DMS 273 treated with DMSO at 0.1 percent for 48 hours (cell line): ENCODE measurements at places on chromosomes 5 and 9.
A peak's percentile ranks its signal among the peaks of the same experiment; 100 is the strongest.

DNA sequence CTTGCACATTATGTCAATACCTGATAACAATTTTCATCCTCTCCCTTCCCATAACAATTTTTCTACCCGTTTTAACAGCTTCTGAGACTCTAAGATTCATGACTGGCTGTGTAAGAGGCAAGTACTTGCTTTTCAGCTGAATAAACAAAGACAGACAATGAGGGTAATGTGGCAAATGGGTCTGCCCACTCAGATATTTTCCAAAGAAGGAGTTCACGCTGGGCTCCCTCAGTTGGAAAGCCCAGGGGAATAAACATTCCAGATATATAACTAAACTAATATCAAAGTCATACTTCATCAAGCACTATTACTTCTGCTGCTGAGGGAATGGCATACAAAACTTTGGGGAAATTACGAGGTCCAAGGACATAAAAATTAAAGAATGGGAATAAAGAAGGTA lies 24.4 kb downstream of the MEGF9 start:
- DNase-seq = no peak

DNA sequence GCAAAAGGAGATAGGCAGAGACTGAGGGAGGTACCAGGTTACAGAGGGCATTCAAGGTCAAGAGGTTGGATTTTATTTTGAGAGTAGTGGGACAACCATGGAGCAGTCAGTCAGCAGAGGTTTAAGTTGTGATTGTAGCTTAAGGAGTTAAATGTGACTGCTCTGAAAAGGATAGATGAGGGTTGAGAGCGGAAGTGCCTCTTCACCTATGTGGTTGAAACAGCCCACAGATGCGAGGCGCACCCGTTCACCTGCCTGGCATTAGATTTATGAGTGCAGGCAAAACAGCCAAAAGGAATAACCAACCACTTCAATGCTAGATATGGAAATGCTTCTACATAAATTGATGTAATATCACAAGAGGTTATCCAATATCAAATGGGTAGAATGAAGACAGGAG lies 8.4 kb downstream of the ZNF474 start:
- DNase-seq = no peak

DNA sequence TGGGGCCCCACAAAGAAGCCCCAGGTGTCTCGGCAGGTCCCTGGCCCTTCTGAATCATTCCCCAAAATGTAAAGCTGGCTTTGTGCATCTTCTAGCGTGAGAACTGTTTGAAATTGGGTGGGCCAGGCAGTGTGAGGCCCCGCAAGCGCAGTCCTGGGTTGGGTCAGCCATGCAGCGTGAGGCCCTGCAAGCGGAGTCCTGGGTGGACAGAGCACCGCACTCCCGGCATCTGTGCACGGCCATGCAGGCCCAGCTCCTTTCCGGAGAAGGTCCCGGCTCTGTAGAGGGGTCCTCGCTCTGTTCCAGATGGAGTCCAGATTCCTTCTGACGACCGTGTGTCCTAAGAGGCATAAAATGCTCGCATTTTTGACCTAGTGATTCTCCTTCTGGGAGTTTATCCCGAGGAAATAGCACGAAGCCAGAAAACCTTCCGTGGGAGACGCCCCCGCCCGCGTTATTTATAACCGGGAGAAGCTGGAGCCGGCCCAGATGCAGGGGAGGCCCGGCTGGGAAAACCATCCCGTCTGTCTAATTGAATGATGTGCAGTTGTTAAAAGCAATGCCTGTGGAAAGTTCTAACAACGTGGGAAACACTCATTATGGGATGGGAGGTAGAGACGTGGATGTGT lies 19.4 kb upstream of the NOTCH1 start:
- DNase-seq = no peak

DNA sequence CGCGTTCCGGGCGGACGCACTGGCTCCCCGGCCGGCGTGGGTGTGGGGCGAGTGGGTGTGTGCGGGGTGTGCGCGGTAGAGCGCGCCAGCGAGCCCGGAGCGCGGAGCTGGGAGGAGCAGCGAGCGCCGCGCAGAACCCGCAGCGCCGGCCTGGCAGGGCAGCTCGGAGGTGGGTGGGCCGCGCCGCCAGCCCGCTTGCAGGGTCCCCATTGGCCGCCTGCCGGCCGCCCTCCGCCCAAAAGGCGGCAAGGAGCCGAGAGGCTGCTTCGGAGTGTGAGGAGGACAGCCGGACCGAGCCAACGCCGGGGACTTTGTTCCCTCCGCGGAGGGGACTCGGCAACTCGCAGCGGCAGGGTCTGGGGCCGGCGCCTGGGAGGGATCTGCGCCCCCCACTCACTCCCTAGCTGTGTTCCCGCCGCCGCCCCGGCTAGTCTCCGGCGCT lies at the start of gene DAPK1:
TSS of gene DAPK1 (plus strand) at position 264 of the 442 bp plus-strand sequence. CDS start 1,211 bp downstream, outside the sequence.
- no peak for DNase-seq

DNA sequence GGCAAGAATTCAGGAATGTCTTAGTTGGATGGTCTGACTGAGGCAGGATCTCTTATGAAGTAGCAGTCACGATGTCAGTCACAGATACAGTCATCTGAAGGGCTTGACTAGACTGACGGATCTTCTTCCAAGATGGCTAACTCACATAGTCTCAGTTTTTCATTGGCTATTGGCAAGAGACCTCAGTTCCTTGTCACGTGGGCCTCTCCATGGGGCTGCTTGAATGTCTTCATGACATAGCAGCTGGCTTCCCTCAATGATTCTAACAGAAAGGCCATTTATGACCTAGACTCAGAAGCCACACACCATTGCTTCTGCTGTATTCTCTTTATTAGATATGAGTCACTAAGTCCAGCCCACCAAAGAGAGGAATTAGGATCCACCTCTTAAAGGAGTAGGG lies 4.7 kb downstream of the APC start:
- DNase-seq = no peak

- no peak for DNase-seq
Measured at GRCh38 chr9:37198831-37199230, 78.5 kb downstream of the ZCCHC7 start.

DNA sequence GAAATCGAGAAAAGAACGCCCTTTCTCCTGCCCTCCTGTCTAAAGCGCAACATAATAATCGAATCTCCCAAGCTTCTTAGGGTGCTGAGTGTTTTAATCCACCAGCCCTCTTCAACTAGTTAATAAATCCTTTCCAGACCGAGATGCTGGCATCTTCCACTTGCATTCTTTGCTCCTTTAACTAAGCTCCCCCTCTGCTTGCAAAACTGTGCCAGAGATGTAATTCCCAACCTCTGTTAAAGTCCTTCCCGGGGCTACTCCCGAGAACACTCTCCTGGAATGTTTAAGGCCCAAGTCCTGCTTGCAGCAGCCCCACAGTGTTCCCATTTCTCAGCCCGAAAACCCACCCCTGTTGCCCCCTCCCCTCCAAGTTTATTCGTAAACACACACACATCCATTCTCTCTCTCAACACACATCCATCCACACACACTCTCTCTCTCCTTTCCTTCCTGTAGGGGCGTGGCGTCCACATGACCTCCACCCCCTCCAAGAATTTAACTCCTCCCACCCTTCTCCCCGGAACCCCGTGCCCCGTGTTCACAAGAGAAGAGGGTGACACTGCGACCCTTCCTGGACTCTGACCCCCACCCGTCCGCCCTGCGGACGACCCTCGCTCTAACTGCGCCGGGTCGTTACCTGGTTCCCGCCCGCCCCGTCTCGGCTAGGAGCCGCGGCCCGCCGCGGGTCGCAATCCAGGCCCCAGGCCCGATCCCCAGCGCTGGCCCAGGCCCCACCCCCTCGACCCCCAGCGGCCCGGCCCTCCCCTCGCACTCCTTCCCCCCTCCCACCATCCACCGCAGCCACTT lies 7.0 kb upstream of the MGAT1 start:
- peak; percentile 77 for DNase-seq

DNA sequence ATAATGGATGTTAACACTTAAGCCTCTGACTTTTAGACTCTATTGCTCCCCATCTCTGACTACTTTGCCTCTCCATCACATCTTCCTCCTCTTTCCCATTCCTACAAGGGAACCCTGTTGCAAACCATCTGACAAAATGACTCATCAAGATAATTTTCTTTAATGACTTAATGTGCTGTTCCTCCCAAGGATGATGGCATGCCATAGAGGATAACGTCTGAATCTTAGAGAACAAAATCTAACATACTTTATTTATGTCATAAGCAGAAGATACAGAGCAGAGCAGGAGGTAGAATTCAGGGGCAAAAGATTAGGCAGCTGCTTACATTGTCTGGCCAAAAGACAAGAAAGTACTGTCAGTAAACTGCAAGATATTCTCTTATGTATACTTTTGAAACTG lies 76.8 kb downstream of the FGF10 start:
- DNase-seq = no peak

DNA sequence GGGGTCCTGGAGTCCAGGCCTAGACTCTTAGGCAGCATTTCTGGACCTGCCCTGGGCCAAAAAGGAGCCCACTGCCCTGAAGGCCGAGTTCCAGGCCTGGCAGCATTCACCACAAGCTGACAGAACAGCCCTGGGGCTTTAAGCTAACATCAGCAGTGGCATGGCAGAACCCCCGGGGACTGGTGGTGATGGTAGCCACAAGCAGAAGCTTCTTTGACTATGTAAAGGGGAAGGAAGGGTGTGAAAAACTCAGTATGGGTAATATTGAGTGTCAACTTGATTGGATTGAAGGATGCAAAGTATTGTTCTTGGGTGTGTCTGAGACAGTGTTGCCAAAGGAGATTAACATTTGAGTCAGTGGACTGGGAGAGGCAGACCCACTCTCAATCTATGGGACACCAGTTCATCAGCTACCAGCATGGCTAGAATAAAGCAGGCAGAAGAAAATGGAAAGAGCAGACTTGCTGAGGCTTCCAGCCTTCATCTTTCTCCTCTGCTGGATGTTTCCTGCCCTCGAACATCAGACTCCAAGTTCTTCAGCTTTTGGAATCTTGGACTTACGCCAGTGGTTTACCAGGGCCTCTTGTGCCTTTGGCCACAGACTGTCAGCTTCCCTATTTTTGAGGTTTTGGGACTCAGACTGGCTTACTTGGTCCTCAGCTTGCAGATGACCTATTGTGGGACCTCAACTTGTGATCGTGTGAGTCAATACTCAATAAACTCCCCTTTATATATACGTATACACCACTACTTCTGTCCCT lies 661.0 kb upstream of the C9orf72 start:
- no peak for DNase-seq

GRCh38 chr9:36163786-36164170 lies 5.4 kb upstream of the CCIN start:
- peak; percentile 46 for DNase-seq

- DNase-seq = no peak
Measured at GRCh38 chr9:90306158-90306557, 336.5 kb downstream of the DIRAS2 start.

DNA sequence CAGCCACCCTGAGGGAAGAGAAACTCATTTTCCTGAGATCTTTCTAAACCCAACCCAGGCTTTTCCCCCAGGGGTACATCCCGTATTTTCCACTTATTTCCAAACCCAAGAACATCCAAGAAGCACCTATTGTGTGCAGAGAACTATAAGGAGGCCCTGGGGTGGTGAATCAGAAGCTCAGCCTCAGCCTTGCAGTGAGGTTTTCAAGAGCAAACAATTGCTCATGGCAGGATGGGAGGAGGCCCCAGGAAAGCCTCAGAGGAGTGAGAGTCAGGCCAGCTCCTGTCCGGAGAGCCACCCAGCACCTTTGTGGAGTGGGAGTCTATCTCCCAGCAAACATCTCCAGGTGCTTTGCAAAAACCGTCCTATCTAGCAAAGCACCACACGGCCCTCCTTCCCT lies 19.2 kb downstream of the NIPAL4 start:
- no peak for DNase-seq

GRCh38 chr9:90659650-90660364 lies 17.2 kb upstream of the DIRAS2 start:
- DNase-seq = no peak

DNA sequence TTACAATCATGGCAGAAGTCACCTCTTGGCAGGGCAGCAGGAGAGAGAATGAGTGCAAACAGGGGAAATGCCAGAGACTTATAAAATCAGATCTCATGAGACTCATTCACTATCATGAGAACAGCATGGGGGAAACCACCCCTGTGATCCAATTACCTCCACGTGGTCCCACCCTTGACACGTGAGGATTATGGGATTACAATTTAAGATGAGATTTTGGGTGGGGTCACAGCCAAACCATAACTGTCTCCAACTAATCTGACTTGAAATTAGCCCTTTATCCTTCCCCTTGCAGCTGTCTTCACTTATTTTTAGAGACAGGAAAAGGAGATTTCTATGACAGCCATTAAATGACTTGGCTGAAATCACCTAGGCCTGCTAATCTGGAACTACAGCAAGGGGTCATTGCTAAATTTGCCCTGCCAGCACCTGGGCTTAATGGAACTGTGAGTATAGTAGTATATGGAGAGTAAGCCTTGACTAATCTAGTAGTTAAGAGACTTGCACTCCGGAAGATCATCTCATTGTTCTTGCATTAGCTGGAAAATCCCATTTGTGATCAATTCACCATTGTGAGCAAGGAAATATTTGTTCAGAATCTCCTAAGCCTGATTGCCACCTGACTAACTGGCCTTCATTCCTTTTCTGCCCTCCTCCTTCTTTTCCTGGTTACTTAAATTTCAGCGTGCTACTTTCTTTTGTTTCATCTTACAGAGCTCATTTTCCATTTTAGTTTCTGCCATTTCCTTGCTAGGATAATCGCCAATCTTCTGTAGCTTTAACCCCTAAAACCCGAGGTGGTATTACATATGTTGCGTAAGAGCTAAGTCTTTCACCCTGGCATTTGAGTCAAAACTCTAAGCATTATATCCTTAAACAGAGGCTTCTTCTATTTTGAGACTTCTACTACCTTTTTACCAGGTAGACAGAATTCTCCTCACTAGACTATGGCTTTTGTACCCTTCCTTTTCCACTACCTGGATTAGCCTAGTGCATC lies 65.3 kb upstream of the RUSC2 start:
- DNase-seq = no peak

- DNase-seq = no peak
Measured at GRCh38 chr5:127001621-127002296, 28.6 kb downstream of the MARCHF3 start.

DNA sequence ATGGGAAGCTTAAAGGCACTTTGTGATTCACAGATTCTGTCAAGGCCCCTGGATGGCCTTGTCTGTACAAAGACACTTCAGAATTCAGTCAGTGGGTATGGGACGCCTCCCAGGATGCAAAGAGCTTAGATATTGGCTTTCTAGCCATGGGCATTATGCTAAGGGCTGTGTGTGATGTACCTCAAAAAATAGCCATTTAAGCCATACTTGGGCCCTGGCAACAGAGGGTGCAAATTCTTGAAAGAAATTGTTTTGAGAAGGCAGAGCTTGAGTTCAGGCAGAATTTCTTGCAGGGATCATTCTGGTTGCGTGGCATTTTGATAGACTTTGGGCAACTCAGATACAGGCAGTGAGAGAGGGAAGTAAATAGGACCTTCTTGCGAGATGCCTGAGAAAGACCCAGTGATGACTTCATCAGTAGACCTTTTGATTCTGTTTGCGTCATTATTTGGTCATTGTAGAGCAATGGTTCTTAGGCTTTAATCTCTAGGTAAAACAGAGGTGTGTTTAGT lies 3.9 kb downstream of the CYFIP2 start:
- DNase-seq = no peak

- DNase-seq = no peak
Measured at GRCh38 chr5:144473650-144474049, 303.0 kb downstream of the KCTD16 start.

GRCh38 chr5:180494510-180495181 lies 467 bp downstream of the CNOT6 start:
- DNase-seq = no peak
